ENCODE measurements at places on chromosomes 3 and 15.

GRCh38 chr3:14378415-14378814, 24.0 kb upstream of the SLC6A6 start:
- DNase-seq, result no peak

DNA sequence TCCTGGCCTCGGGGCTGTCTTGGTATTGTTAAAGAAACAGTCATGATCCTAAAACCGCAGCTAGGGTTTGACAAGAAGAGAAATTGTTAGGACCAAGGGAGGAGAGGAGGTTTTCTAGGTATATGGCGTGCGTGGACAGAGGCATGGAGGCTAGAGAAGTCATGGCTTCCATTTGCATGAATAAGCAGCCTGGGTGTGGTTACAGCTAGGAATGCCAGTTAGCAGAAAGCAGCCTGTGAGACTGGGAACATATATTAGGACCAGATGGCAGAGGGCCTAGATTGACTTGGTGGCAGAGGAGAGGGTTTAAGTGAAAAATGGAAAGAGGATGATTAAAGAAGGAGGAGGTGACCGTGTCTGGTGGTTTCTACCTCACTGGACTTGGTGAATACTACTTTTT, 573.6 kb upstream of the ARRDC4 start:
- no peak for DNase-seq

DNA sequence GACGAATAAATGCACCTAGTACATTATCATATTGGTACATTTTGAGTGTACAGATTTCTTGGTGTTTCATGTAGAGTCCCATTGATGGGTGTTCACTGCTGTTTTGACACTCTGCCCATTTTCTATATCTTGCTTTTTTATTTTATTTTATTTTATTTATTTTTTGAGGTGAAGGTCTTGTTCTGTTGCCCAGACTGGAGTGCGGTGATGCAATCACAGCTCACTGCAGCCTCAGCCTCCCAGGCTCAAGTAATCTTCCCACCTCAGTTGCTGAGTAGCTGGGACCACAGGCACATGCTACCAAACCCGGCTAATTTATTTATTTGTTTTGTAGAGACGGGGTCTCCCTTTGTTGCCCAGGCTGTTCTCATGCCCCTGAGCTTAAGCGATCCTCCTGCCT, 44.2 kb downstream of the DNAJC13 start:
- DNase-seq, result no peak

- DNase-seq, result no peak
Observed at GRCh38 chr3:57911593-57911992, 96.6 kb upstream of the FLNB start.

GRCh38 chr15:39728845-39729244, 53.8 kb downstream of the FSIP1 start:
- no peak for DNase-seq

- no peak for DNase-seq
Observed at GRCh38 chr15:30870681-30871080, 33.0 kb upstream of the FAN1 start.

DNA sequence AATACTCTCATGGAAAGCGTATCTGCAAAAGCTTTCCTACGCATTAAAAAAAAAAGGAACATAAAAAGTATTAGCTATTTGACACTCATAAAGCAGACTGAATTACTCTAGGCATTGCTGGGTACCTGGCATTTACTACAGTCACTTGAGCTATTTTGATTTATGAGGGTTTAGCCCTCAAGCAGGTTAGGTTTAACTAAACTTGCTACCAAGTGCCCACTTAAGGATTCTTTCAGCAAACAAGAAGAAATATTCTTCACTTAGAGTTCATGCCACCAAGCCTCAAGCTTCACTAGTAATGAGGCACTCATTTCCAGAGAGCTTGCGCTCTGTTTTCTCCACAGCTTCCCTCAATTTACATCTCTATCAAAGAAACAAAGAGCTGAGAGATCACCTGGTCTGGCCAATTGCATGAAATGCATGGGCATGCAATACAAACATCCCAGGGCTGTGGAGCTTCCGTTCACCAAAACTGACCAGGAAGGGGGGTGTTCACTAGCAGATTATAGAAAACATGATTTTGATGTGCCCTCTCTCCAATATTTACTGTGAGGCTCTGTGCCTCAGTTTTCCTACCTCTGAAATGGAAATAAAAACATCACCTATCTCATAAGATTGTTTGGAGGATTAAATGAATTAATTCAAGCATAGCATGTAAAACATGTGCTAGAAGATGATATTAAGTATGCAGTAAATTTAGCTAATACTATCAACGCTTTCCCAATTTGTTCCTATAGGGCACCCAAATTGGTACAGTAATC, 217.3 kb downstream of the RORA start:
- no peak for DNase-seq

DNA sequence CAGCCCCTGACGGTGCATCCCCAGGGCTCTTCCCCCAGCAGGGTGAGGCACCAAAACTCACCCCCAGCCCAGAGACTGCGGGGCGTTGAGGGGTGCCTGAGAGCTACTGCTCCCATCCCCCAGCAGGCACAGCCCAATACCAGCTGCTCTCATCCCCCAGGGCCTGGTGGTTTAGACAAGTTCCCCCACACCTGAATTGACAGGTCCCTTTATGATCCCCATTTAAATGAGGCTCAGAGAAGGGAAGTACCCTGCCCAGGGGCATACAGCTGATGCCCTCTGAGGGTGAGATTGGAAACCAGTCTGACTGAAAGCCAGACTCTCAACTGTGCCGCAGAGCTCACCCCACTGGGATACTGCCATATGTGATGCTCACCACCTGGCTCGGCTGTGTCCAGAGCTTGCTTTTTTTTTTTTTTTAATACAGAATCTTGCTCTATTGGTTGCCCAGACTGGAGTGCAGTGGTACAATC, 20.1 kb downstream of the DUSP7 start:
- no peak for DNase-seq

DNA sequence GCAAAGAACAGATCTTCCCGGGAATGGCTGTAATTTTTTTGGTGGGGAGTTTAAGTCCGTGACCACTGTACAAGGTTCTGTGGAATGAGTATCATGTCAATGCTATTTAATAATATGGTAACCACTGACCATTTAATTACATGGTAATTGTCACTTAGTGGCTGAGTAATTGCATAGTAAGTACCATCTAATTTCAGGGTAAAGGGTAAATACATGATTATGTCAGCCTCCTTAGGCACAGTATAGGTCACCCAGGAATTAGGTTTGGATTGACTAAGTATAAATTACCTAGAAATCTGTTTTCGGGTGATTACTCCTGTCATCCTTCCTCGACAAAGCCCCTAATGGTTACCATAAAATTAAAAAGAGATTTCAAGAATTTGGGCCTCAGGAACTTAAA, 120.1 kb upstream of the AGBL1 start:
- DNase-seq, result no peak
